Skin of body (tissue), 3 donors: ENCODE measurements at places on chromosomes 1 and 21.

DNA sequence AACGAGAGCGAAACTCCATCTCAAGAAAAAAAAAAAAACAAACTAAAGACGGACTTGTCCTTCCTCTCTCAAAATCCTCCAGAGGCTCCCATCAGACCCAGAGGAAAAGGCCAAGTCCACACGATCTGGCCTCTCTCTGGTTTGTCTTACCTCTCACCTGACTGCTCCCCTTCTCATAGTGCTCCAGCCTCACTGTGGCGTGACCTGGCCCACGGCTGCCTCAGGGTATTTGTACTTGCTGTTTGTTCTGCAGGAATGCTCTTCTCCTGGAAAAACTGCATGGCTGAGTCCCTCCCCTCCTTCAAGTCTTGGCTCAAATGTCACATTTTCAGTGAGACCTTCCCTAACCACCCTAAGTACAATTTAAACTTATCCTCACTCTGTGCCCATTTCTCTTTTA, 8.0 kb upstream of the BRWD1 start:
- no peak for DNase-seq

DNA sequence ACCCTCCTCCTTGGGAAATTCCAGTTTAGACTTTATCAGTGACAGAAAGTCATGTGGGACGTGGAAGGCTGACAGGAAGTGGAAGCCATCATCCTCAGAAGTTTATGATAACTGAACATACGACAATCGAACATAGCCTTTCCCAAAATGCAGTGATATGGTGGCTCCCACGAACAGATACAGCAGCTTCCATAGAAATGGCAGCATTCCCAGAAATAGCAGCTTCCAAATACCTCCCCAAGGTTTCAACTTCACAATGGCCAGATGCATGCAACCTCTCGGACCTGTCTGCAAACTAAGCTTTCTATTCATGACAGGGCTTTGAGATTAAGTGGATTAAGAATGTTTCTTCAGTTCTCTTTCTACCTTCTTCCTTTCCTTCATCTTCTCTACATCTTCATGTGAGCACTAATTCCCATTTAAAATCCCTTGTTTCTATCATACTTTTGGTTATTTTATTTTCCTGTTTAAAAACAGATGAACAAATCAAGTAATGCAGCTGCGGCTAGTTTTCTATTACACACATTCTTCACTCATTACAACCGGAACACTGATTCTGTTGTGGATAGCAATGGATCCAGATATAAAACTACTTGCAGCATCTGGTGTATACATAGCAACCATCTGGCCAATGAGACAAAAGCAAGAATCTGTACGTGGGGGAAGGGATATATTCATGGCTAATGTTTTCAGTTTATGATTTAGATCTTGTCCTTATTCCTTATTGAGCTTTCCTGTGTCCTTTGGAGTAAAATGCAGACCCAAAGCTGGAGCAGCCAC, 304.8 kb downstream of the BRINP3 start:
- peak; percentile 32 for DNase-seq

DNA sequence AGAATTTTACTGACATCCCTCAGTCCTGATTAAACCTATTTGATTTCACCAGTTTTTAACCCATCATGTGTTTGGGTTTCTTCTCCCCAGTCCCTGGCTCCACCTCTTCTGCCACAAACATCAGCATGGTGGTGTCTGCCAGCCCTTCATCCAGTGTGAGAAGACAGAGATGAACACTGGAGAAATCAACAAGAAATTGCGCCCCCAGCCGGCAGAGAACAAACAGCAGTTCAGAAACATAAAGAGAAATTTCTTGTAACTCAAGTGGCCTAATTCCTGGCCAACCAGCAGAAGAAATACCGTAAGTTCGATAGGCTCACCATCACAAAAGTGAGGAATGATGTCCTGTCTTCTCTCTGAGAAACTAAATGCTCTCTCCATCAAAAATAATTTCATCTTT, 18.3 kb downstream of the S100A11 start:
- no peak for DNase-seq

DNA sequence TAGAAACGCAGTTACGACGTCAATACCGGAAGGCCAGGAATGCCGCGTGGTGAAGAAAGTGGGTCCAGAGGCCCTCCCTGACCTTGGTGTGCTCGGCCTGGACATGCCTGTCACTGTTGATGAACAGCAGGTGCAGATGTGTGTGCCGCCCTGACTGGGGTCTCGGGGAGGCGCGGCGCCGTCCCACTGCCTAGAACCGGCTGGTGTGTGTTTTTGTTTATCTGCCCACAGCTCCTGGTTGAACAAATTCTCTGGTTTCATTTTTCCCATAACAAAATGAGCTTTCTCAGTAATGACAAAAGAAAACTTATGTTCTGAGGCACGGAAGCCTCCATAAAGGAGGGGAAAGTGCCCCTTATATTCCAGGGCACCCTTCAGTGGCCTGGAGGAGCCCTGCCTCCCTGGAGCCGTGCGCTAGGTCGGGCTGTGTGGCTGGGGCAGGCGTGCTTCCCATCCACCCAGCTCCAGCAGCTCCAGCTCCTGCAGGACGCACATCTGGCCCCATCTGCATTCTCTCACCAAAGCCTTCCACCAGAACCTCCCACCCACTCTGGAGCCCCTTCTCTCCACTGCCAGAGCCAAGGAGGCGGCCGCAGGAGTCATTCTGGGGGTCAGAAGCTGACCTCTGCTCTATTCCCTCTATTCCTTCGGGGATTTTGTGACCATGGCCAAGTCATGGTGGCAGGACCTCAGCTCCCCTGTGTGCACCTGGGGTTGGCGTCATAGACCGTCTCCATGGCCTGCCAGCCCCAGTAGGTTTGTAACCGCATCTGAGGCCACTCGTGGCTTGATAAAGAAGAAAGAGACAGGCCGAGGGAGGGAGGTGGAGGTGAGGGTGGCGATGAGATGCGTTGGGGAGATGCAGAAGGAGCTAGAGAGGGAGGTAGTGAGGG, 20.1 kb upstream of the COL18A1 start:
- no peak for DNase-seq

- DNase-seq: no peak
Measured at GRCh38 chr1:7386226-7387052, 384.7 kb upstream of the VAMP3 start.

DNA sequence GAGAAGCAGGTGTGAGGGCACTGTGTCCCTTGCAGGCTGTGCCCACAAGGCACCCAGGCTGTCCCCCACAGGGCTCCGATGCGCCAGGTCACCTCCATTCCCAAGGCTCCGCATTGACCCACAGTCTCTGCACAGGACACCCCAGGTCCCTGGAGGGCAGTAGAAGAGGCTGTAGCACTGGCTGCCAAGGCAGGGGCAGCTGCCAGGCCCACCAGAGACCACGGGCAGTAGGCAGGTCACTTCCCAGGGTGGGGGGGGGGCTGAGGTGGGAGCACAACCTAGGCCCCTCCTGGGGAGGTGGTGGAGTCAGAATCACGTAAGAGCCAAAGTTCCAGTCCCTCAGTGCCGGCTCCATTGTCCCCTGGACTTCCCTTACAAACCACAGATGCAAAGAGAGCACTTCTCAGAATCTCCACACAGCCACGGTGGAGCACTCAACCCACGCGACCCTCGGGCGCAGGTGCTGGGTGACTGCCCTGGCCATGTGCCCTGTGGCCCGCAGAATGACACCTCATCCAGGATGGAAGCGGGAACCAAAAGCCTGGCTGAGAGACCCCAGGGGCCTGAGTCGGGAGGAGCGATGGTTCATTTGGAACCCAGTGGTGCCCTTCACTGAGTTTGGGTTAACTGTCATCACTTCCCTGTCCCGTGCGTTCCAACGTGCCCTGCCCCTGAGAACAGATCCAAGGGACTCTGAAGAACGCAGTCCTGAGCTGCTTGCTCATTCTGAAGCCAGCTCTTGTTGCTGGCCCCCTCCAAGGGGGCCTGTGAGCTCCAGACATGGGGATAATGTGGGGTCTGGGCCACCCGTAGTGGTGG, 69.7 kb upstream of the PDE9A start:
- DNase-seq: no peak

DNA sequence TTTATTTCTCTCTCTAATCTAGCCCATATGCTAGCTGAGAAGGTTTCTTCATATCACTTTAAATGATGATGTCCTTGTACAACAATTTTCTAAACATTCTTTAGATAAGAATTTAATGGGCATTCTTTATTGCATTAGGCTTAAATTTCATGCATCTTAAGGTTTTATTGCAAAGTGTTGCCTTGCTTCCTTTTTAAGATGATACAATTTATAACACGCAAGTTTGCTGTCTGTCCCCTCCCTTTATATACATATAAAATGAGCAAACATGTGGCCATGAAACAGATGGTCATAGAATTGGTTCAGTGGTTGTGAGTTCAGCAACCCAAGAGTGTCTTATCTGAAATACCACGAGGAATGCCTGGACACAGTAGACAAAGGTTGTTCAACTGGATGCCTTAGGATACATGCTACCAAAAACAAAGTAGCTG, 12.1 kb downstream of the NBPF3 start:
- no peak for DNase-seq

DNA sequence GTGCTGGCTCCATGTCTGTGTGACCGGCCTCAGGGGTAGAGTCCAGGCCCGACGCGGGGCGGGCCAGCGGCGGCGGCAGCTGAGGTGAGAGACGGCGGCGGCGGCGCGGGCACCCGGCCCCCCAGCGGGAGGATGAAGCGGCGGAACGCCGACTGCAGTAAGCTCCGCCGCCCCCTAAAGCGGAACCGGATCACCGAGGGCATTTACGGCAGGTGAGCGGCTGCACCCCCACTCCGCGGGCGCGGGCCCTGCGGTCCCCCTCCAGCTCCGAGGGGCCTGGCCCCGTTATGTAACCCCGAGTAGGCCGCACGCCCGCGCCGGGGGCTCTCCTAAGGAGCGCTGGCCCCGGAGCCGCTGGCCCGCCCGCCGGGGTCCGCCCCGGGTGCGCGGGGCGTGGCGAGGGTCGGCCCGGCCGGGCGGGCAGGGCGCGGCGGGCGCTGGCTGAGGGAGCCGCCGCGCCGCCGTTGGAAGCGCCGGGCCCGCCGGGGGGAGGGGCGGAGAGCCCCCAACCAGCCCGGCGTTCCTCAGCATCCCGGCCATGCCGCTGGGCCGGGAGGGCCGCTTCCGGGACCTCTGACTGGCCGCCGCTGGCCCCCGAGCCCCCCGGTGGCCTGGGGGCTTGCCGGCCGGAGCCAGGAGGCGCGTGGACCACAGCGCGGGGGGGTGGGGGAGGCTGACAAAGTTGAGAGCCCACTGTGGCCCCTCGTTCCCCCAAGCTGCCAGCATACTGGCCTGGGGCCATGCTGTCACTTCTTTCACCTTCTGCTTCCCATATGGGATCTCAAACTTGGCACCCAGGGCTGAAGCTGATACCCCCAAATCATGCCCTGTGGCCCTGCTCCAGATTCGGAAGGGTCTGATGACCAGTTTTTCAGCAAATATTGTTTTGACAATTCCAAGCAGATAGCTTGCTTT, 527 bp downstream of the MACO1 start:
- DNase-seq: no peak

DNA sequence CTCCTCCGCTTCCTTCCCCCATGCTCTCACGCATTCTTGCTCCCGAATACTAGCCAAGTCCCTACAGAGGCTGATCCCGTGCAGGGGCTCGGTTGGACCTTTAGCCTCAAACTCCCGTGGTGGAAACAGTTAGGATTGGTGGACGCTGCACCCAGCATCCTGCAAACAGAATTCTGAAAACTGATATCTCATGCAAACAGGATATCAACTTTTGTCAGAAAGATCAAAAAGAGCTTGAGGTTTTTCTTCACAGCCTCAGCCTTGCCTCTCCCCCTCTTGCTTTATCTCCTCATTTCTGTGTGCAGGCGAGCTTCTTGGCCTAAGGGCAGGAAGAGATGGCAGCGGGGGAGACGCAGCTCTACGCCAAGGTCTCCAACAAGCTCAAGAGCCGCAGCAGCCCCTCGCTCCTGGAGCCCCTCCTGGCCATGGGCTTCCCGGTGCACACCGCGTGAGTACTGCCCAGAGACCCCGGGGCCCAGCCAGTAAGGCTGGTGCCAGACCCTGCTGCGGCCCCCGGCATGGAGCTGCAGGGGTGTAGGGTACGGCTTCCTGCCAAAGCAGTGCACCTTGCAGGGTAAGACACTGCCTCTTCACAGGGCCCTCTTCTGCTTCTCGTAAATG, at the start of gene UBASH3A:
TSS of gene UBASH3A (plus strand) at position 292 of the 621 bp plus-strand sequence. CDS start at position 336, 44 bp downstream.
- DNase-seq: no peak

- DNase-seq: peak; percentile 63
Measured at GRCh38 chr1:109214695-109215623, 1.2 kb downstream of the SARS1 start.
